ENCODE measurements at places on chromosomes 12 and 14. TPM values are rescaled to one million over a fixed set of nuclear protein-coding genes. Genes with fewer than 3 reads are reported as not detected.

DNA sequence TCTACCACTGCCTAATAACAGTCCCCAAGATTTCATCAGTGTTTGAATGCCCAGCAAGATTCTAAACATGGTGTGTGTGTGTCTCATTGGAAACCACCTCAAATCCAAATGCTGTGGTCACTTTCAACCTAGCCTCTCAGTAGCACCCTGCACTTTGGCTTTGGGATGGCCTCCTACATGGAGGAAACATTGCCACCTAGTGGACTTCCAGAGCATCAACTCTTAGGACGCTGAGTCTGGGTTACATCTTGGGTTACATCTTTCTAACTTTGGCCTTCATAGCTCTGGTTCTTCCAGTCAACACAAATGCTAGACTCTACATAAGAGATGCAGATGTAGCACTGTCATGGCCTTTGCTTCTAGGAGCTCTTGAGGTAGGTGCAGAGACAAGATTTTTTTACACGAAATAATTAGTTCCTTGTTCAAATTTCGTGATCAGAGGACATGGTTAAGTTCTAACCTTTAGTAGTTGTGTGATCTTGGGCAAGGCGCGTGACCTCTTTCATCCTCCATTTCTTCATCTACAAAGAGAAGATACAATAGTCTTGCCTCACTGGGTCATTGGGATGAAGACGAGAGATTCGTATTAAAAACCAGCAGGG lies 113.5 kb upstream of the VASH1 start:
- no peaks in the 10 kb centered on the region for H3K36me3 ChIP-seq
- no peak overlapping the region for H3K4me3 ChIP-seq
- no peak overlapping the region for H3K27ac ChIP-seq
- no peaks in the 10 kb centered on the region for H3K4me1 ChIP-seq
- no peak for DNase-seq
- H3K27me3 ChIP-seq: no peaks in the 10 kb centered on the region

DNA sequence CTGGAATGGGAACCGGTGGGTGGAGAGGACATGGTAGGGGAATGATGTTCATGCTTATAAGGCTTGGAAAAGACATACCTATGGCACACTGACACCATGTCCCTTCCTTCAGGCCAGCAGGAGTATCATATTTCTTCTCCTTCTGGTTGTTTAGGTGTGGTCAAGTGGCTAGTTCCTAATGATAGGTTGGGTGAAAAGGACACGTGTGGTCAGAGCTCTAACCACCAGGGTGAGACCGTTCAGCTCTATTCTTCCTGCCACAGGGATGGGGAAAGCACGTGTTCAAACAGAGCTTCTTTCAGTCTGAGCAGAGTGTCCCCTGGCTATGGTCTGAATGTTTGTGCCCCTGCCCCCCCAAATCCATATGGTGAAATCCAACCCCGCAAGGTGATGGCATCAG lies 209.1 kb downstream of the PAX9 start:
- no peak for DNase-seq
- no peaks in the 10 kb centered on the region for H3K4me1 ChIP-seq
- H3K36me3 ChIP-seq: no peaks in the 10 kb centered on the region
- no peak overlapping the region for H3K4me3 ChIP-seq
- H3K27ac ChIP-seq: no peak overlapping the region
- H3K27me3 ChIP-seq: no peaks in the 10 kb centered on the region

Gene PROX2
- not detected for total RNA-seq

Gene DDX24
- total RNA-seq: 142 TPM

DNA sequence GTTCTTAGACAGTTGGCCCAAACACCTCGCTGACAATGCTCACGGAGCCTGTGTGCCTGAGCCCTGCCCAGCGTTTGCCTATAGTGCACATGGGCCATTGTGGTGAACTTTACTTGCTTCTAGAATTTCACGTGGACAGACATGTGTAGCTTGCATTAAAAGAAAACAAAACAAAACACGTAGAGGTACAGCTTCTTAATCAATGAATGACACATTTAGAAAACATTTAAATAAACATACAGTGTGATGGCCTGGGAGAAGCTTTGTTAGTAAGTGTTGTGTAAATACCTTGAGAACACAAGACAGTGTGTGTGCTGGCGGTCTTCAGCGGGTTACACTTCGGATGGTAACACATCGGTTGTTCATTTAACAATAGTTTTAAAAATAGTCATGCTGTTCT lies 38.1 kb downstream of the SMOC1 start:
- no peak overlapping the region for H3K4me3 ChIP-seq
- no peak for DNase-seq
- no peaks in the 10 kb centered on the region for H3K4me1 ChIP-seq
- H3K36me3 ChIP-seq: no peaks in the 10 kb centered on the region

Gene FAIM2
- total RNA-seq: 3.6 TPM

Data from colonic mucosa (tissue), 4 donors.